ENCODE measurements at places on chromosomes 16 and 17.

- no peak for DNase-seq
Measured at GRCh38 chr16:67647111-67647651, 2.2 kb downstream of the CARMIL2 start.

GRCh38 chr17:61614219-61614618 is 23.2 kb upstream of the NACA2 start:
- no peak for DNase-seq

GRCh38 chr17:31738488-31738887 is 120.6 kb downstream of the COPRS start:
- no peak for DNase-seq

- no peak for DNase-seq
Measured at GRCh38 chr17:64216338-64217248, 46.5 kb downstream of the TEX2 start.

DNA sequence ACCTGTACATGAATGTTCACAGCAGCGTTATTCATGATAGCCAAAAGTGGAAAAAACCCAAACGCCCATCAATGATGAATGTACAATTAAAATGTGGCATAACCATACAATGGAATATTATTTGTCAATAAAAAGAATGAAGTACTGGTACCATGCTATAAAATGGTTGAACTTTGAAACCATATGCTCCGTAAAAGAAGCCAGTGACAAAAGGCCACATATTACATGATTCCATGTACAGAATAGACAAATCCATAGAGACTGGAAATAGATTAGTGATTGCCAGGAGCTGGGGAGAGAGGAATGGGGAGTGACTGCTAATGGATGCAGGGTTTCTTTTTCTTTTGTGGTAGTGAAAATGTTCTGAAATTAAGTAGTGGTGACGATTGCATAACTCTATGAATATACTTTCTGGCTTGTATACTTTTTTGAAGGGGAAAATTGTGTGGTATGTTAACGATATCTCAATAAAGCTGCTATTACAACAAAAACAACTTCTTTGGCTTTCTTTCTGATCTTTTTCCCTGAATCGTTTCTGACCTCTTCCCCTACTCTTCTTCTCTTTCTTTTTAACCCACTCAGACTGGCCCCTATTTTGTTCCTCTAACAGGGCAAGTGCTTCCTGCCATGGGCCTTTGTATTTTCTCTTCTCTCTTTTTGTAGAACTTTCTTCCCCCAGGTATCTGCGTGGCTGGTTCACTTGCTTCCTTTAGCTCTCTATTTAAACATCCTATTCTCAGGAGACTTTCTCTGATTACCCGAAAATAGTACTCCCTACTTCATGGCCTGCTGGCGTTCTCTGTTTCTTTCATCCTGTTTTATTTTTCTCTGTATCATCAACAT is 67.9 kb downstream of the FTO start:
- no peak for DNase-seq

GRCh38 chr17:77880711-77881450 is 77.6 kb upstream of the TNRC6C start:
- no peak for DNase-seq

DNA sequence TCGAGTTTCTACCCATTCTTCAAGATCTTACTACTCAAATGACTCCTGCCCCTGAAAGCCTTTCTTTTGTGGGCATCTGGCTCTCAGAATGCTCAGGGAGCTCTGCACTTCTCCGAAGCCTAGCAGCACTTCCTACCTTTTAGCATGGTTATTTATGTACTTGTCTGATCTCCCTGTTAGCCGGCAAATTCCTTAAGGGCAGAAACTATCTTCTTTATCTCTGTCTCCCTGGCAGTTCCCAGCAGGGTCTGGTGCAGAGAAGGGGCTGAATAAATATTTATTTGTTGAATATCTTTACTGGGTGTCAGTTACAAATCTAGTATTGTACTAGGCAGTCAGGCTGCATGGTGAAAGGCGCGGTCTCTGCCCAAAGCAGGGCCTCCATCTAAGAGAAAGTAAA is 30.7 kb downstream of the TMEM132E start:
- no peak for DNase-seq

DNA sequence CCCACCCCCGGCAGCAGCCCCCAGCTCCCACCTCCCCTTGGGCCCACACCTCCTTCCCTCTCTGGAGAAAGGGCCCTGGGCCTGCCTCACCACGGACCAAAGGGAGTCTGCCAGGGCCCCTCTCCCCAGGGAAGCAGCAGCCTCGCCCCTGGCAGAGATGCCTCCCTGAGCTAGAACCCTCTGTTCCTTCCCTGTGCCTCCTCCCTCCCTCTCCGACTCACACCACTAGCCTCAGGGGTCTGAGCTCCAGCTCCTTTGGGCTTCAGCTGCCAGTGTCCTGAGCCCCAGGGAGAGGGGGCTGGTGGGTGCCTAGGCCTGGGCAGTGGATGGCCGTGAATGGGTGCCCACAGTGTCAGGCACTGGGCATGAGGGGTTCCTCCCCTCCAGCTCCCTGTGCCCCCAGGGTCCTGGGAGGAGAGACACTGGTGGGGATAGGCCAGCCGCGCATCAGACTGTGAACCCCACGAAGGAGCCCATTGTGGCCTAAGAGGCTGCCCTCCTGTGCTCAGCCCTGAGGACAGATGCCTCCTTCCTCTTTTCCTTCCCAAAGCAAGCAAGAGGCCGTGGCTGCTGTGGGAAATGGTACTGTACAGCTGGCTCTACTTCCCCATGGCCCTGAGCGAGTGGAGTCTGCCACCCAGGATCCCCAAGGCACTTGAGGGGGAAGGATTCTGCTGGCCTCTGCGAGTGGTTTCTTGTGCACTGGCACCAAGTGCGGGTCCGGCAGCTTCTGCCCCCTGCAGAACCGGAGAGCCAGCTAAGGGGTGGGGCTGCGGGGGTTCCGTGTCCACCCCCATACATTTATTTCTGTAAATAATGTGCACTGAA is 20.7 kb downstream of the MMP15 start:
- DNase-seq: no peak

DNA sequence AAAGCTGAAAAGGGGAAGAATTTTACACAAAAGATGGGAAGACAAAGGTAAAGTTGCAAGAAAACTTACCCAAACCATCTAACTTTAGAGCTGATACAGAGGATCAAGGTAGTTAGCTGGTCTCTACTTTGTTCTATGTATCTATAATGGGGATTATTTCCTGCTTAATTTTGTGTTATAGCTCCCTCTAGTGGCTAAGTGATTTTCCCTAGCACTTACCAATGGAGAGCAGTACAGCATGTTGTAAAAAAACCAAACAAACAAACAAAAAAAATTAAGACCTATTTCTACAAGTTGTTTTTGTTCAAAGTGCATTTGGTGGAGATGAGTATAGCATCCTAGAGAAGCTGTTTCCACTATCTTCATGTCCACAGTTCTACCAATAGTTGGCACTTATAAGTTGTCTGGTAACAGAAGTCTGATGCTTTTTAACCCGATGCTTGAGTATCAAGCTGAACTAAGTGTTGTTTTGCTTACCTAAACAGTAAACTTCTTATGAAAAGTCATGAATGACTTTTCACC is 7.5 kb downstream of the SRSF1 start:
- DNase-seq: no peak

- DNase-seq: no peak
Measured at GRCh38 chr16:75745242-75745641, 19.0 kb upstream of the CPHXL start.

GRCh38 chr16:47037396-47037745 is 63.9 kb upstream of the DNAJA2 start:
- DNase-seq: peak; percentile 18

DNA sequence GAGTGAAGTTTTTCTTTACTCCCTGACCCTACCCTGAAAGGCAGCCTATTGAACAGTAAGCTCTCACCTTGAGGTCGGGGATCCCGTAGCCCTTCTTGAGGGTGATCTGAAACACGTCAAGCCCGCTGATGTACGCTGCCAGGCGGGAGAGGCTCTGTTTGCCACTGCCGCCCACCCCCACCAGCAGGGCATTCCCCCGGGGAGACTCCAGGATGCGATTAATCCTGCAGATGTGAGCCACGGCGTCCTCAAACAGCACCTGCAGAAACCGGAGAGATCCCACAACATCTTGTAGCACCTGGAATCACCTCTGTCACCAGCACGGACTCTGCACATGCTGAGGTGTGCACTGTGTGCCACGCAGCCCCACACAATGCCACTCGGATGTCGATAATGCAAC is 96.8 kb downstream of the PGS1 start:
- no peak for DNase-seq

GRCh38 chr17:59842901-59843652 is 49.7 kb downstream of the TUBD1 start:
- DNase-seq: peak; percentile 69

- no peak for DNase-seq
Measured at GRCh38 chr17:16519021-16519420, 27.0 kb upstream of the LRRC75A start.

DNA sequence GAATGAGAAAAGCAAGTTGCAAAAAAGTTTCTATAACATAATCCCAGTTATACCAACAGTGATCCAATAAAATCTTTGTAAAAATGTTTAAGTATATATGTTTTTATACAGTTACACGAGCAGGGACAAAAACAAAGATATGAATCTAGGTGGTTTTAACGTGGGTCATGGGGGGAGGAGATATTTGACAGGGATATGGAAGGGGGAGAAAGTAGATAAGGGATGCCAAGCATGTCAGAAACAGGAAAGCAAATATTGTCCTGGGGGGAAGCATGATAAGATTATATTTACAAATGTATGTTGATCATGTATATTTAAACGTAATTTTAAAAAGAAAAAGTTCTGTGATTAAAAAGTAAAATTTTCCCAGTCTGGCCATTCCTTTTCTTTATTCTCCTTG is 43.1 kb downstream of the TNRC6C start:
- DNase-seq: no peak

GRCh38 chr16:80689487-80689886 is 114.9 kb downstream of the CDYL2 start:
- no peak for DNase-seq

DNA sequence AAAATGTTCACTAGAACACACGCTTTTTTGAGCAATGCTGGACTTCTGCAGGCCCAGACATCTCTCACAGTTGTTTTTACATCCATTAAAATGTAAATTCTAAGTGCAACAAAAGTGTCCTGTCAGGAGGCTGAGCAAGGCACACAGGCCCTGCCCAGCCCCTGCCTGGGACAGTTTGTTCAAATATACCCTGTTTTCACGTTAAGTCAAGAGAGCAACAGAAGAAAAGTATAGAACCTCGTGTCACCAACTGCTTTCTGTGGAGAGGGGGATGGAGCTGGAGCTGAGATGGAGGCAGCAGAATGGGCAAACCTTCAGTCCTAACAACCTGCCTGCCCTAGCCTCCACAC is 4.3 kb upstream of the HOXB2 start:
- DNase-seq: no peak

DNA sequence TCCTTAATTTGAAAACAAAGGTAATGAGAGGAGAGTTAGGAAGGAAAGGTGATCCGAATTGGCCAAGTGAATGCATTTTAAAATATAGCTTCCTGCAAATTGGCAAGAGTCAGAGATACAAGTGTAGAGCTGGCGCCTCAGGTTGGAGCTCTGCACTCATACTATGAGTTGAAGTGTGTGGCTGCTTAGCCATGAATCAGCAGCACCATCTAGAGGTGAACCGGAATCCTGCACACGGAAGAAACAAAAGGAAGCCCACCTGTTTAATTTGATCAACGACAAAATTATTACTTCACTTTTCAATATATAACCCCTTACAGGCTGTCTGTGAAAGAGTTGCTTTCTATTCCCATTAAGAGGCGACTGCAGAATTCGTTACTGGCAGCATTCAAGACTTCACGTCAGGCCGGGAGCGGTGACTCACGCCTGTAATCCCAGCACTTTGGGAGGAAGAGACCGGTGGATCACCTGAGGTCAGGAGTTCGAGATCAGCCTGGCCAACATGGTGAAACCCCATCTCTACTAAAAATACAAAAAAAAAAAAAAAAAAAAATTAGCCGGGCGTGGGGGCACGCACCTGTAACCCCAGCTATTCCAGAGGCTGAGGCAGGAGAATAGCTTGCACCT is 1253.7 kb upstream of the CDH8 start:
- no peak for DNase-seq

DNA sequence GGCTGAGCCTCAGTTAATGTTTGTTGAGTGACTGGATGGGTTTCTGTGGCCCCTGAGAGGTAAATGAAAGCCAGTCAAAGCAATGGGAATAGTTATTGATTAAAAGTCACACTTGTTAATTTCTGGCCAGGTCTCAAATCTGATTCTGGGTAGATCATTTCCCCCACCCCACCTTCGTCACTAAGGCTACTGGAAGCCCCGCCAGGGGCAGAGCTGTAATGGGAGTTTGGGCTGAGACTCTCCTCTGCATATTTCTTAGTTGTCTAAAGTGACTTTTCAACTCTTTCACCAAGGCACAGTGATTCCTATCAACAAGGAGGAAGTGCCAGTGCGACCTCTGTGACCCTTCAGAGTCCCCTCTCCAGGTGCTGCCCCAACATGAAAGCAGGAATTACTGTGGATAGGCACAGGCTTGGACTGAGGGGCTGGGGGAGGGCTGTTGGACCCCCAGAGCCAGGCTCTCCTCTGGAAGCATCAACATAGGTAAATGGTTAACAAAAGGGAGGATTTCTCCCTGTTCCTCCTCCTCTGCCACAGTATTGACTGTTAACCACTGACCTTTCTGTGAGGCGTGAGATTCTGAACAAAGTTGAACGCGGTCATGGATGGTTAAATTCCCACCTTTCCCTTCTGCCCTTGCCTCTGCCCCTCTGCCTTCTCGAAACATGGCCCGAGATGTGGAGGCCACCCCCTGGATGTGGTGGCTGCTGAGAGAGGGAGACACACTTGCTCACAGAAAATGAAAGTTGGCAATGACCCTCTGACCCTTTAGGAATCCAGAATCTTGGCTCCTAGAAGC is 20.8 kb upstream of the TBX2 start:
- DNase-seq: no peak

DNA sequence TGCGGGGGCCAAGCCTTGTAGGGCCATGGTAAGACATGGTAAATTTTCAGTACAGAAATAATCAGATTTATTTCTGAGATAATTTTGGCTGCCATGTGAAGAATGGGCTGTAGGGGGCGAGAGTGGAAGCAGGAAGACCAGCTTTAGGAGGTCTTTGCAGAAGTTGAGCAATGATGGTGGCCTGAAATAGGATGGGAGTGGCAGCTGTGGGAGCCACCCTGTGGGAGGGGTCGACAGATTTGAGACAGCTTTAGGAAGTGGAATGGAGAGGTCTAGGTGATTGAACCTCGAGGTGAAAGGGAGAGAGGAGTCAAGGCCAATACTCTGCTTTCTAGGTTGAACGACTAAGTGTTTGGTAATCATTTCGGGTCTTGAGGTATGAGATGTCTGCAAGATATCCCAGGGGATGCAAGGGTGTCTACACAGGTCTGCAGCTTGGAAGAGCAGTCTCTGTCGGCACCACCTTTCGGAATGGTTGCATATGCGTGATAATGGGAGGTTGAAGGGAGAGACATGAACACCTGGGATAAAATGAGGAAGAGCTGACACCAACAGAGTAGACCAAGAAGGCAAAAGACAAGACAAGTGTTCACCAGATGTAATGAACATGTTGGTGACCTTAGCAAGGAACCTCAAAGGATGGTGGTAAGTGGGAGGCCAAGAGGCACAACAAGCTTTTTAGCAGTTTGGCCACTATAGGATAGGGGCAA is 4.2 kb upstream of the ATXN7L3 start:
- no peak for DNase-seq

All from activated T-cell treated with anti-CD3 and anti-CD28 coated beads, Interleukin-2, amount 50 U/mL, for 4 hours (primary cell).